ENCODE measurements at places on chromosomes 7 and 10.

DNA sequence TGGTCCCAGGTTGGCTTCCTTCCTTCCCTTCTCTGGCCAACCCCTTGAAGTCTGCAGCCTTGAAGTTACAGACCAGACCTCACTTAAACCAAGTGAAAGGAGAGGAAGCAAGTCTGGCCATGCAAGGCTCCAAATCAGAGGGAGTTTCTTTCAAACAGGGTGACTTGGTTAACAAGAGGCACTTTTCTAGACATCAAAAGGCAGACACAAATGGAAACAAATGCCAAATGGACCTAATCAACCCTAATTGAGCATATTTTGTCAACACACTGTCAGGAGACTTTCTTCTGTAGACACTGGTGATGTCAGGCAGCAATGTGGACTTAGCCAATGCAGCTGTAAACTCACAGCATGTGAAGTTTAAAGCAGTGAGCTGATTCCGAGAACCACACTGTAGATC is 282.7 kb upstream of the FZD8 start:
- no peak for DNase-seq

GRCh38 chr7:131098527-131098926 is 229.1 kb upstream of the MKLN1 start:
- no peak for DNase-seq

DNA sequence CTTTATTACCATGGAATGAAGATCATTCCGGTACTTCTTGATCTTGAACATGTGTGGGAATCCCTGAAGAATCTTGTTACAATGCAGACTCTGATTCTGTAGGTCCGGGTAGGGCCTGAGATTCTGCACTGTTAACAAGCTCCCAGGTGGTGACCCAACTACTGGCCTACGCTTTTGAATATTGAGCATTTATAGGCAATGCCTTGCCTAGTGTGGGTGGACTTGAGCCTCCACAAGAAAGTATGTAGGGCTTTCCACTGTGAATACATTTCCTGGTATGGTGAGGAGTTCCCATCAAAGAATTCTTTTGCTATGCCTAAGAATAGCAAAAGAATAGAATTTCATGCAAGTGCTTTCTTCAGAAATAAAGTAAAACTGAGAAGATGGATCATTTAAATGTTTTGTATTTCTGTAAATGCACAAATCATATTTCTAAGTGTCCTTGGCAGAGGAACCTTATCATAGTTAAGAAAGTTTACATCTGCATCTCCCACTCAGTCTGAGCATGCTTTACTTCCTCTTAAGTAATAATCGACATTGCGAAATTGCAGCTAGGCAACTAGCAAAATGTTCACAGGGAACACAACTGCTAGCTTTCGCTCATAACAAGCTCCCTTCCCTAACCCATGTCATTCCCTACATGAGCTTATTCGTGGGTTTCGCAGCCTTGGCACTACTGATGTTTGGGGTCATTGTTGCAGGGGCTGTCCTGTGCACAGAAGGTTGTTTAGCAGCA is 71.4 kb downstream of the AHR start:
- peak; percentile 99 for DNase-seq

- no peak for DNase-seq
Observed at GRCh38 chr10:125785791-125786190, 10.2 kb upstream of the MMP21 start.

- peak; percentile 24 for DNase-seq
Observed at GRCh38 chr7:122515404-122515803, 183.5 kb downstream of the RNF133 start.

DNA sequence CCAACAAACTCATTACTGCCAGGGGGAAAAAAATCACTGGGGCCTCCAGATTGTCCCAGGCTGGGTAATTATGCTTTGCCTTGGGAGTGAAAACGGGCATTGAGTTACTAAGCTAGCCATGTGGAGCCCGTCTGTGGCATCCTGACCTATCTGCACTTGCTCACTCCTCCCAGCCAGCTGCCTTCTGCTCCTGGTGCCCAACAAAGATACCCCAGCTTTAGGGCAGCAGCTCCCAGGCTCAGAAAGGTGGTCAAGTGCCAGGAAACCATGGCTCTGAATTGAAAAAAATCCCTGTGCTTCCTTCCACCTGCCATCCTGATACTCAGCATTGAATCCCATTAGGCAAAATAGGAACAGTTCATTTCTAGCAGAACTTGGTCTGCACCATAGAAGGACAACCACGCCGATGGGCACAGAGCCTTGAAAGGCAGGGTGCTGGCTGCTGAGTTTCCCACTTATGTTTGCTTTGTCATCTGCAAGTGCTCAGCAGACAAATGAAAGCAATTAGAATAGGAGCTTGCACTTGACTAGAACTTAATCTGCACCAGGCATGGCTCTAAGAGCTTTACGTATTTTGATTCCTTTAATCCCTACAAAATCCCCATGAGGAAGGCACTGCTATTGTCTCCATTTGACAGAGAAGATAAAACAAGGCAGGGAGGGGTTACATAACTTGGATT is 42.8 kb downstream of the HSPA12A start:
- no peak for DNase-seq

GRCh38 chr10:49627644-49628247 is 13.9 kb downstream of the CHAT start:
- no peak for DNase-seq

DNA sequence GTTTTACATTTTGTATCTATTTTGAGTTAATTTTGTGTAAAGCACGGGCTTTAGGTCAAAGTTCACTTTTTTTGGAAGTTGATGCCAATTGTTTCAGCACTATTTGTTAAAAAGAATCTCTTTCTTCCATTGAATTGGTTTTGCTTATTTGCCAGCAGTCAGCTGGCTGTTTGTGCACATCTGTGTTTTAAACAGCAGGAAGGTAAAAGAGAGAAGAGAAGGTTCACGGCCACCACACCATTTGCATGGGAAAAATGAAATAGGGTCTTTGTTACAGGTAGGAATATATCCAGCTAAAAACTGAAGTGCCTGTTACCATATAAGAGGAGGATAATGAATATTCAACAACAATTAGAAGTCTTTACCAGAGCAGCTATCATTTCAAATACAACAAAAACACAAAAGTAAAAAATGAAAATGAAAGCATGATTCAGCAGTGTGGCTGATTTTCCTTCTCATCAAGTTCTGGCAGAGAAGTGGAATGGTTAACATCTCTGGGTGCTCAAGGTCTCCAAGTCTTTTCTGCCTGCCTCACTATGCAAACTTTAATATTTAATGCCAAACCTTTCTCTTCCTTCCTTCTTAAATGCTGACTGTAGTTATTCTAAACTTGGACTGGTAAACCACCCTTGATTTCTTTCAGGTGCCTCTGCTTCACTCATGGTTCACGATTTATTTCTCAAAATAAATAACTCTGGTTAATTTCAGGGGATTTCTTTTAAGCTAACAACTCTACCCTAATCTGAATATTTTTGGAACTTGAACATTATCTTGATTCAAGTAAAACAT is 841.5 kb downstream of the GRM8 start:
- no peak for DNase-seq

GRCh38 chr10:97763947-97764346 is 7.9 kb downstream of the SFRP5 start:
- DNase-seq: no peak

GRCh38 chr7:96824686-96825085 is 115.0 kb upstream of the SEM1 start:
- DNase-seq: no peak

DNA sequence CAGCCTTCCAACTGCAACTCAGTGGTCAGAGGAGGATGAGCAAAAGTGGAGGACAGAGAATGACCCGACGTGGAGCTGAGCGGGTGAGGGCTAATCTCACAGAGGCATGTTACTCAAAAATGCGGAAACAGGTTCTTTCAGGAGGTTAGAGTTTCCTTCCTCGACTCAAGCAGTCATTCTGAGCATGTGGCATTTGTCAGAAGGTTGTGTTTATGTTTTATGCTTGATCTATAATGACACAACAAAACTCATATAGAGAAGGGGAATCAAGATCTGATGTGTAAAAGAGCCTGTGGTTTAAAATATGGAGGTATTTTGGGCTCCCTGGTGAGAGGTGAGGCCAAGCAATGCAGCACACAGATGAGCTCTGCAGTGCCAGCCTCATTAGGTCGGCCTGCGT is 311.4 kb downstream of the ADARB2 start:
- DNase-seq: no peak

- no peak for DNase-seq
Observed at GRCh38 chr10:13977861-13978532, 352.7 kb downstream of the FRMD4A start.

DNA sequence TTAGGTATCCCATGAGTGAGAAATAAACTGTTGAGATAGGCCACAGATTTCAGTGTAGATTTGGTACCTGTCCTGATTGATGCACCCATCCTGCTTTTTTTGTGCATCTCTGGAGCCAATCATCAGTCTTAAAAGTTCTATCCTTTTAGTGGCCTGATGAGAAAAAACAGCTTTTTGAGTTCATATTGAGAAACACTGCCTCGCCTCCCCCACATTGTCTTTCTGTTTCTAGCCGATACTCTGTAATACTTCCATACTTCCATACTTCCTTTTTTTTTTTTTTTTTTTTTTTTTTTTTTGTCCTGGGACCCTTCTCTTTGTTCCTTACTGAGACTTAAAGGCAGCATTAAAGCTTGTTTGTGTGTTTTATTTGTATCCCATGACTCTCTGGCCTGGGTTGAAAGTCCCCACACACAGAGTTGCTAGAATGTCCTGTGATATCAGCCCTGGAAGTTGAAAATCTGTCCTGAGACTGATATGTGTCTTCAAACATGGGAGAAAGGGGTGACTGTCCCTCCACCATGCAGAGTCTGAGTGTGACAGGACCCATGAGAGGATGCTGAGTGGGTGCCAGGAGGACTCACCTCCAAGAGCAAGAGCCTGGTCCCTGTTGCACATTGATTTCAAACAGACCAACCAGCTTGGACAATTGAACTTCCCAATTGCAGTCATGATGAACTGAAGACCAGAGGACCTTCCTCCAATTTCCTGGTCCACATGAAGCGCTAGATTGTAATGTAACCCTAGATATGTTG is 5.7 kb downstream of the ZNF22 start:
- no peak for DNase-seq

DNA sequence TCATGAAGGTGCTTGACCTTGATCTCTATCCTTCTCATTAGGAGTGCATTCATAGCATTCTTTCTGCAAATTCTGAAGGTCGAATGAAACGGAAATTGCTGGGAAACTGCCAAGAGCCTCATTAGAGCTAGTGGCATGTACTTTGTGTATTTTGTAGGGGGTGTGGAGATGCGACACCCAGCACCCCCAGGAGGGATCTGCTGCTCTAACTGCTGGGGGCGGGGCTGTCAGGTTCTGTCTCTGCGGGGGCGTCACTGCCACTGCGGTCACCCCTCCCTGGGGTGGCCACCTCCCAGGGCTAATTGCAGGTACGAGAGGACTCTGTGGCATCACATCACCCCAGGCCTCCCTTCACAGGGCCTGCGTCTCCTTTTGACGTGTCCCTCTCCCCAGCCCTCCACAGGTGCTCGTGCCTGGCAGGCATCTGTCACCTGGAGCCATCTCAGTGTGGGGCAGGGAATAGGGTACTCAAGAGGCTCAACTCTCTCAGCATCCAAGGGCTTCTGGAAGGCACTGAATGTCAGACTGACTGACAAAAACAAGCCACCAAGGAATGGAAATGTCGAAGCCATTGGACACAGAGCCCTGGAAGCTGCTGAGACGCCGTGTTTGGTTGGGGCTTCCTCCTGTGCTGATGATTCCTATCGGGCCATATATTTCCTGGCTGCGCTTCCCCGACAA is 151.1 kb downstream of the ACTR3B start:
- DNase-seq: no peak

GRCh38 chr10:118108194-118109026 is 61.7 kb upstream of the RAB11FIP2 start:
- peak; percentile 64 for DNase-seq

GRCh38 chr10:3414667-3415023 is 242.1 kb upstream of the PITRM1 start:
- DNase-seq: no peak

GRCh38 chr10:13440185-13441061 is 88.4 kb downstream of the BEND7 start:
- DNase-seq: peak; percentile 33

- DNase-seq: peak; percentile 19
Observed at GRCh38 chr10:132463333-132464255, 66.6 kb downstream of the PWWP2B start.

GRCh38 chr7:143258831-143259230 is 4.4 kb upstream of the GSTK1 start:
- peak; percentile 61 for DNase-seq

DNA sequence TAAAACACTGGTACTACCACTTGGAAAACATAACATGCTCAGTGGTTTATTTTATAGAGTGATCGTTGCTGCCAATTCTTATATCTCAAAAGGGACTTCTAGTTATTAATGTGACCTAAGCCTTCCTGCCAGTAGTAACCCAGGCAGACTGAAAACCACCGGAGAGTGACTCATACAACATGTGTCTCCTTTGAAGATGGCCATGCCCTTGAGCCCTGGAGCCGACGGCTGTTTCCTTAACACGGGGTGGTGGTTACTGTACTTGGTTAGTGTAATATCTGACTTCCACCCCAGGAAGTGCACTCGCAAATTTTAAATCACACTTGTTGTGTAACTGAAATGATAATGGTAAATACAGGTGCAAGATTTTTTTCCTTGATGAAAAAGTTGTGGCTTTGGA is 30.5 kb downstream of the JAKMIP3 start:
- DNase-seq: peak; percentile 72

GRCh38 chr10:74889662-74889998 is 63.2 kb downstream of the KAT6B start:
- DNase-seq: no peak

DNA sequence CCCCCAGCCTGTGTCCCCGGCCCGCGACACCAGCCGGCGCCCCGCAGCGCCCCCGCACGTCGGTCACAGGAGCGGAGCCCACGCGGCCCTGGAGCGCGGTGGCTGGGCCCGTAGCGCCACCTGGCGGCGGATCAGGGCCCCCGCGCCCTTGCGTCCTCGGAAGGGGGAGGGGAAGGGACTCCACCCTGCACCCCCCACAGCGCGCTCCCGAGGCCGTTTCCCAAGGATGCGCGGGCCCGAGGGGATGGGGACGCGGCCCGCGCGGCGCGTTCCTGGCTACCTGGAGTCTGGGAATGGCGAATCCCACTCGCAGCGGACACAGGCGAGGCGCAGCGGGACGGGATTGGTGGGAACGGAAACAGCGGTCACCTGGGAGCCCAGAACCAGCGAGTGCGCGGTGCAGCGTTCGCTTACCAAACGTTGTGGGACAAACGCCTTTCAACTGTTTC is 23.8 kb upstream of the MKI67 start:
- DNase-seq: peak; percentile 51

GRCh38 chr10:90930971-90931871 is 10.3 kb upstream of the ANKRD1 start:
- peak; percentile 91 for DNase-seq

Data from iris pigment epithelial cell (primary cell).